Activated CD8-positive, alpha-beta memory T cell treated with anti-CD3 and anti-CD28 coated beads, Interleukin-2, amount 10 ng/mL, durations not matched to agents 7 days and 5 days (primary cell): ENCODE measurements at places on chromosomes 1 and 21. TPM values are rescaled to one million over a fixed set of nuclear protein-coding genes. Genes with fewer than 3 reads are reported as not detected.

- peaks cover 3% of the 10 kb centered on the region for H3K4me1 ChIP-seq
- H3K4me3 ChIP-seq, result no peak overlapping the region
- H3K27me3 ChIP-seq, result peaks cover 48% of the 10 kb centered on the region
- no peaks in the 10 kb centered on the region for H3K36me3 ChIP-seq
- H3K27ac ChIP-seq, result no peak overlapping the region
- DNase-seq, result no peak
Measured at GRCh38 chr1:233610628-233611027, 3.3 kb upstream of the KCNK1 start.

- no peak for DNase-seq
- H3K36me3 ChIP-seq, result no peaks in the 10 kb centered on the region
- H3K4me3 ChIP-seq, result no peak overlapping the region
- H3K27me3 ChIP-seq, result no peaks in the 10 kb centered on the region
- no peak overlapping the region for H3K27ac ChIP-seq
Measured at GRCh38 chr1:3121401-3122210, 52.6 kb downstream of the PRDM16 start.

The DUSP23 gene
- 26.5 TPM for total RNA-seq

The GBP6 gene
- total RNA-seq, result 0.82 TPM
